ENCODE measurements at places on chromosomes 5 and 9.
A peak's percentile ranks its signal among the peaks of the same experiment; 100 is the strongest.

DNA sequence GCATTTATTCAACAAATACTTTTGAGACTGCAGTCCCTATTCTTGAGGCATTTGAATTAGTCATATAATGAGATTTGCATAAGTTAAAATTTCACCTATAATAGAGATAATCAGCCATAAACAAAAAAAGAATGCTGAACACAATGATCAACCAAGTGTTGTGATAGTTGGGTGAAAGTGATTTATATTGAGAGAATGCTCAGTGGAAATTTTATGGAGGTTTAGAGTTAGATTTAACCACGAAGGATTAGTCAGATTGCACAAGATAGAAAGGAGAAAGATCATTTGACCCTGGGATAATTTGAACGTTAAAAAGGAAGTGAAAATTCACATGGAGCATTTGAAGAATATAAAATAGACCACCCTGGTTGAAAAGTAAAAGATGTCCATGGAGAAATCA lies 356.2 kb downstream of the NPR3 start:
- H3K36me3 ChIP-seq: no peaks in the 10 kb centered on the region
- H3K27me3 ChIP-seq: no peaks in the 10 kb centered on the region
- H3K4me1 ChIP-seq: no peaks in the 10 kb centered on the region
- H3K4me3 ChIP-seq: no peak overlapping the region
- no peak for DNase-seq

DNA sequence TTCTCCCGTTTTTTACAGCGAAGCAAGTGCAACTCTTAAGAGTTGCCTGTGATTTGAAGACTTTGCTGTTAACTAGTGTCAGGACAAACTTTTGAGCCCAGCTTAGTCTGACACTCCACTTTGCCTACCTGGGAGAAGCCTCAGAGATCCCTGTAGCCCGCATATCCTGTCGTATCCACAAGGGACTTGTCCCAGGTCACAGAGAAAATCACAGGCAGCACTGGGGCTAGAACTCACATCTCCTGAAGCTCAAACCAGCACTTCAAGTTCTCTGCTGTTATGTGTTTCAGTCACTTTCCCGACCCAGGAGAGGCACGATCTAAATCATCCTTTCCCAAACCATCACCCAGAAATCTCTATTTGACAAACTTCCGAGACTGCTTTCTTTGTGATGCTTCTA lies 584.5 kb downstream of the ACTL7B start:
- no peaks in the 10 kb centered on the region for H3K4me1 ChIP-seq
- no peak for DNase-seq
- no peaks in the 10 kb centered on the region for H3K36me3 ChIP-seq
- no peaks in the 10 kb centered on the region for H3K27me3 ChIP-seq
- H3K27ac ChIP-seq: no peak overlapping the region

- peak overlapping the region; percentile 83 for H3K27ac ChIP-seq
- H3K4me1 ChIP-seq: peaks cover 15% of the 10 kb centered on the region
- DNase-seq: no peak
- no peaks in the 10 kb centered on the region for H3K36me3 ChIP-seq
- peak overlapping the region; percentile 80 for H3K4me3 ChIP-seq
Measured at GRCh38 chr5:75335952-75336614, 937 bp upstream of the HMGCR start.

DNA sequence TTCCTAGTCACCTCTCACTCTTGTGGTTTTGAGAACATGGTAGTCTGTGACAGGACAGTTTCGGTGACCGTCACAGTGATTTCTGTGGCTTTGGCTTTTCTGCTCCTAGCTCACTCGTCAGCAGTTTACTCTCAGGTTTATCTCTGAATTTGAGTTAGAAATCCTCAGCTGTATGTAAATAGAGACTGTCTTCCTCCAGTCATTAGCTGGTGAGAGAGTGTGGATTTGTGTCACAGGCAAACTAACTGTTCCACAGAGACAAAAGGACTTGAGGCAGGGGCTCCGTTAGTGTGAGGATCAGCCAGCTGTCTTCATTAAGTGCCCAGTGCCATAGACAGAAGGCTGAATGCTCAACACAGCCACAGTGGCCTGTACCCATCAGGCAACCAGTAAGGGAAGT lies 131.4 kb downstream of the CD180 start:
- H3K4me3 ChIP-seq: no peak overlapping the region
- H3K27me3 ChIP-seq: no peaks in the 10 kb centered on the region
- peaks cover 7% of the 10 kb centered on the region for H3K4me1 ChIP-seq
- H3K27ac ChIP-seq: no peak overlapping the region
- no peaks in the 10 kb centered on the region for H3K36me3 ChIP-seq

DNA sequence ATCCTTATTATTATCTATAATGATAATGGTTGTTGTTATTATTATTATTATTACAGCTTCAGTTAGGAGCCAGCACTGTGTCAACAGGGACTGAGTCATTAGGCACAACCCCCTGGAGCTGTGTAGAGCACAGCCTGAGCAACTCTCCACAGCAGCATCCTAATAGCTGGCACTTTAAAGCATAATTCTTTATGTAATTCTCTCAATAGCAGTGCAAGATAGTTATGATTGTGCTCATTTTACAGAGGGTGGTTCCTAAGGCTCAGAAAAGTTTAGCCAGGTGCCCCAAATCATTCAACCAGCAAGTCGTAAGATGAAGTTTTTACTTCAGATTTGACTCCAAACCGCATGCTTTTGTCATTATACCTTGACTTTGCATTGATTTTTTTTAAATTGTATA lies 390.3 kb downstream of the ANXA1 start:
- no peaks in the 10 kb centered on the region for H3K36me3 ChIP-seq
- no peak overlapping the region for H3K27ac ChIP-seq
- no peaks in the 10 kb centered on the region for H3K27me3 ChIP-seq
- DNase-seq: no peak

- no peaks in the 10 kb centered on the region for H3K27me3 ChIP-seq
- H3K36me3 ChIP-seq: no peaks in the 10 kb centered on the region
- H3K4me1 ChIP-seq: no peaks in the 10 kb centered on the region
- no peak overlapping the region for H3K27ac ChIP-seq
- DNase-seq: no peak
- H3K4me3 ChIP-seq: no peak overlapping the region
Measured at GRCh38 chr5:133942614-133943474, 25.6 kb downstream of the C5orf15 start.

- H3K36me3 ChIP-seq: no peaks in the 10 kb centered on the region
- no peak overlapping the region for H3K27ac ChIP-seq
- H3K4me1 ChIP-seq: peaks cover 13% of the 10 kb centered on the region
- peak; percentile 10 for DNase-seq
- peak overlapping the region; percentile 32 for H3K4me3 ChIP-seq
Measured at GRCh38 chr9:96618209-96619123, 1.2 kb downstream of the CDC14B start.

- no peaks in the 10 kb centered on the region for H3K27me3 ChIP-seq
- peak; percentile 26 for DNase-seq
- H3K27ac ChIP-seq: no peak overlapping the region
Measured at GRCh38 chr5:149317281-149318048, 27.8 kb upstream of the GRPEL2 start.

DNA sequence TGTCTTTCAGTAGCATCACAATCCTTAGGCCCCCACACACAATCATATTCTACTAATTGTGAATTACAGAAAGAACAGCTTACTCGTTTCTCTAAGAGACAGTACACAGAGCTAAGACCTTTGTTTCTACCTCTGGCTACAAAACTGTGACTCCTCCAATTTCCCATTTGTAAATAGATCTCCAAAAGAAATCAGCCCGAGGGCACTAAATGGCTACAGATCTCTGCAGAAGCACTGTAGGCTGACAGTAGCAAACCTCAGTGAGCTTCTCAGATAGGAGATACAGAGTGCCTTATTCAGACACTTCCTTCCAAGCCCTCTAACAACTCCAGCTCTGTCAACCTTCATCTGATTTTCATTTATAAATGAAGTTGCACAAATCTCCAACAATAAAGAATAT lies 51.0 kb downstream of the EFNA5 start:
- no peaks in the 10 kb centered on the region for H3K4me1 ChIP-seq
- H3K27ac ChIP-seq: no peak overlapping the region
- no peaks in the 10 kb centered on the region for H3K36me3 ChIP-seq
- no peak overlapping the region for H3K4me3 ChIP-seq
- DNase-seq: no peak

Measured in T-cell (primary cell).